ENCODE measurements at places on chromosomes 13 and 19.

- no peak for DNase-seq
These were observed 1161.9 kb downstream of the UQCRFS1 start for GRCh38 chr19:28051047-28051446.

GRCh38 chr19:18168673-18169381 is 4.8 kb upstream of the IFI30 start:
- DNase-seq, result no peak

DNA sequence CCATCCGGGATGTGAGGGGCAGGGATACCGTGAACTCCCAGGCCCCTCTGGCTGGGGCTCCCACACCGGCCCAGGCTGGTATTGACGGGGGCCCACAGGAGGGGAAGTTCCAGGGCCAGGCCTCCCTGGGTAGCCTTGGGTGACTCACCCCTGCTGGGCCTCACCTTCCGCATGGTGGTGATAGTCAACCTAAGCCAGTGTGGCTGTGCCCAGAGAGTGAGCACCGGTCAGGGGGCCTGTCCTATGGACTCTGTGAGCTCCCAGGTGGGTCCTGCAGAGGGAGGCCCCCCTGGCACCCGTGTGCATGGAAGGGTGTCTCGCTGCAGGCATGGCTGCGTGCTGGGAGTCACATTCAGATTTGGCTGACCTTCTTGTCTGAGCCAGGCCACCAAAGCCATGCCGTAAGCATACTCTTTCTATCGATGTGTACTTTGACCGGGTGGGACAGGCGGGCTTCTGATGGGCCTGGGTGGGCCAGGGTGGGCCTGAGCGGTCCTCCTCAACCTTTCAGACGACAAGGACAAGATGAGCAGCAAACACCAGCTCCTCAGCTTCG is 27.6 kb downstream of the DHX34 start:
- DNase-seq, result no peak

DNA sequence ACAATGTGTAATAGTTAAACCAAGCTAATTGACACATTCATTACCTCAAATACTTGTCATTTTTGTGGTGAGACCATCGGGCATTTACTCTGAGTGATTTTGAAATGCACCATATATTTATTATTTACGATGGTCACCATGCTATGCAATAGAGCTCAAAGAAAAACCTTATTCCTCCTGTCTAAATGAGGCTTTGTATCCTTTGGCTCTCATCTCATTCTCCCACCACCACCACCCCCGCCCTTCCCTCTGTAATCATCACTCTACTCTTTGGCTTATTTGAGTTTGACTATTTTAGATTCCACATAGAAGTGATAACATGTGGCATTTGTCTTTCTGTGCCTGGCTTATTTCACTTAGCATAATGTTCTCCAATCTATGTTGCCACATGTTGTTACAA is 124.9 kb downstream of the CYSLTR2 start:
- no peak for DNase-seq

GRCh38 chr13:59677966-59678814 is 485.5 kb downstream of the DIAPH3 start:
- DNase-seq, result no peak

GRCh38 chr13:44373247-44373600 is 400 bp upstream of the SERP2 start:
- peak; percentile 67 for DNase-seq

GRCh38 chr13:94520001-94520400 is 40.5 kb upstream of the DCT start:
- DNase-seq, result no peak

DNA sequence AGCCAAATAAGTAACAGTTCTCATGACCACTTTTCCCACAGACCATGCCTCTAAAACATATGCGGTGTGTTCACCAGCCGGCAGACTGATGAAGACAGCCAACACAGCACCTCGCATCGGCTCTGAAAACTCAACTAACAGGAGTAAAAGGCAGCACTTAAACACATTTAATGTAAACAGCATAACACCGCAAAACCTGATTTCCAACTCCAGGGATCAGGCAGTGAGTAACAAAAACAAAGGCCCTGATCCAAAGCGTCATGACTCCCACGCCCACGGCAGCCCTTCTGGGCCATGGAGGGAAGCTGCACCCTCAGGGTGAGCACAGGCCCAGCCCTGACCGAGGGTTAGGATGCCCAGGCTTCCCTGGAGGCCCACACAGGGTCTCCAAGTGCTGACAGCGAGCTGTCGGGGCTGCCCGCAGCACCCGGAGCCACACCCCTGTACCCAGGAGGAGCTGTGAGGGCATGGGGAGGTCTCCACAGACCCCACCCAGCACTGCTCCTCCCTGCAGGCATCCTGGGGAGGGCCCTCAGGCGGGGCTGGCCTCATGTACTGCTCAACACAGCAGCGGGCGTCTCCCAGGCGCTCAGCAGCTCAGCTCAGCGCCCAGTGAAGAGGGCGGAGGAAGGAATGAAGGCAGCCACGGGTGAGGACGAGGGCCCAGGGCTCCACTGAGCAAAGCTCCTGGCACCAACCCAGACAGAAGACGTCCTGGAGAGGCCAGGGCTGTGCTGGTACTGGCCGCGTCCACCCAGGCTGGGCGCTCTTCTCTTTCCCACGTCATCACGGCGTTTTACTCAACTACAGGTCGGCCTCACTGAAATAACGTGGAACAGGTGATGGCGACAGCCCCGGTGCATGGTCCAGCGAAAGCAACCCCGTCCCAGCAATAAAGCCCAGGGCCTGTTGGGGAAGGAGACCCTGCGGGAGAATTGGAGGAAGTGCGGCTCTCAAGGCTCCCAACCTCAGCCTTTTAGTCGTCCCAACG is 53.7 kb downstream of the RASA3 start:
- DNase-seq, result peak; percentile 49

DNA sequence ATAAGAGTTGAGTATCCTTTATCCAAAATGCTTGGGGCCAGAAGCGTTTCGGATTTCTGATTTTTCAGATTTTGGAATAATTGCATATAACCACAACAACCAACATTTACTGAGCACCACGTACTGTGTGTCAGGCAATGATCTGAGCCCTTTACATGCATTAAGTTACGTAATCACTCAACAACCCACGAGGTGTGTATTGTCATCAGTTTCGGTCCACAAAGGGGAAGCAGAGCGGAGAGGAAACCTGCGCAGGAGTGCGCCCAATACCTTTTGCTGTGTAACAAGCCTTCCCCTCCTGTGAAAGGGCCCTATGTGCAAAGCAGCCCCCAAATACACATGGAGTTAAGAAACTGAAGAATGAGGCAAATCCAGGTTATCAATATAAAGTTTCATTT is 20.7 kb upstream of the NLRP12 start:
- no peak for DNase-seq

DNA sequence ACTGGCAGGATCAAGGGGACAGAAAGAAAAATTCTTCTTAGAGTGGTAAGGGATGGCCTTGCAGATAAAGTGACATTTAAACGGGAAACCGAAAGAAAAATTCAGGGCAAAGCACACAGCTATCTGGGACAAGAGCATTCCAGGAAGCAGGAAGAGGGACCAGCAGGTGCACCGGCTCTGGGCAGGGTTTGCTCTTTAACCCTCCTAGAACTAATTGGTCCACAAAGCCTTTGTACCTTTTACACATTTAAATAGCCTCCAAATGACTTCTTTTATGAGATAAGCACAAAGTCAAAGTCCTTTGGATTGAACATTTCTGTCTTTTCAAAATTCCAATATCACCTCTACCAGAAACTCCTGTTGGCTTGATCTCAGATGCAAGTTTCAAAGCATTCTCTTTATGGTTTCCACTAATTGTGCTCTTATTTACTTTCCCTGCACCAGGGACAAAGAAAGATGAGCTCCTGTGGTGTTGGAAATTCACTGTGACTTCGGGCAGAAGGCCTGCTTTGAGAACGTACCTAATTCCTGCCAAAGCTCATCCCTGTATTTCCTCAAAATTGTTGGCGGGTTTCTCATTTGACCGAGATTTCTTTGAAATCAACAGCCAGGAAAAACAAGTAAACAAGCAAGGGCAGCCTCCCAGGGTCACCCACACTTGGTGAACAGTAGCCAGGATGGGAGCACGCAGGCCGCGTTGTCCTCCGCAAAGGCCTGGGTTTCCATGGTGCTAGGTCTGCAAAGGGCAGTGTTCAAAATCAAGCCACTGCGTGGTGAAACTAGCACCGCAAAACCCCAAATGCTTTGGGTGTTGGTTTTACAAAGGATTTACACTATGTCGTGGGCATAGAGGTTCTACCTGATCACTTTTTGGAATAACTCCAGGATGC is 98.6 kb downstream of the IRS2 start:
- DNase-seq, result no peak

GRCh38 chr13:76720416-76720815 is 165.8 kb downstream of the KCTD12 start:
- no peak for DNase-seq

- no peak for DNase-seq
These were observed 11.0 kb upstream of the ZNF573 start for GRCh38 chr19:37790244-37790925.

GRCh38 chr13:48652851-48653471 is 768 bp upstream of the CYSLTR2 start:
- DNase-seq, result no peak

DNA sequence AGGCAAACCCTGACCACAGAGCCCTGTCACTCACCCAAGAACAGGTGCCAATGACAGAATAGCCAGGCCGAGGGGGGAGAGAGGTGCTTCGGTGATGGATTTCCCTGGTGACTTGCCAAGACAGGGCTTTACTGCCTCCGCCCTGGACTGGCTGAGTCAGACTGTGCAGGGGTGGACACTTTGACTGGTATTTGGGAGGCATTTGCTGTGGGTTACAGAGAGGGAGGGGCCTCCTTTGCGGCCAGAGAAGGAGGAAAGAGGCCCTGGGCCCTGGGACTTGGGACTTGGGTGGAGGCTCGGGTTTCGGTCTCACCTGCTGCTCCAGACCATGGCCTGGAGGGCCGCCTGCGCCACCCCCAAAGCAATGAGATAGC is 4.6 kb upstream of the EPS8L1 start:
- no peak for DNase-seq

GRCh38 chr19:36214386-36215275 is at the start of the genes ZNF146 and ZNF565:
Gene ZNF146, plus strand, starts transcription at chr19:36215106. Its CDS starts 21,335 bp downstream, at chr19:36236441.
Gene ZNF565, minus strand, starts transcription at chr19:36214665. Its CDS starts 12,680 bp downstream, at chr19:36201985.
- DNase-seq, result peak; percentile 99

- DNase-seq, result no peak
These were observed 80.2 kb downstream of the SHISA2 start for GRCh38 chr13:25971459-25972145.

GRCh38 chr19:51431124-51431523 is 13.7 kb upstream of the SIGLEC10 start:
- DNase-seq, result no peak
